Ovary (tissue), 10 donors: ENCODE measurements at places on chromosomes 2 and 18. TPM values are rescaled to one million over a fixed set of nuclear protein-coding genes. Genes with fewer than 3 reads are reported as not detected.

The TNS1 gene
- 391 TPM for total RNA-seq

The GAD1 gene
- total RNA-seq, result 0.23 TPM

DNA sequence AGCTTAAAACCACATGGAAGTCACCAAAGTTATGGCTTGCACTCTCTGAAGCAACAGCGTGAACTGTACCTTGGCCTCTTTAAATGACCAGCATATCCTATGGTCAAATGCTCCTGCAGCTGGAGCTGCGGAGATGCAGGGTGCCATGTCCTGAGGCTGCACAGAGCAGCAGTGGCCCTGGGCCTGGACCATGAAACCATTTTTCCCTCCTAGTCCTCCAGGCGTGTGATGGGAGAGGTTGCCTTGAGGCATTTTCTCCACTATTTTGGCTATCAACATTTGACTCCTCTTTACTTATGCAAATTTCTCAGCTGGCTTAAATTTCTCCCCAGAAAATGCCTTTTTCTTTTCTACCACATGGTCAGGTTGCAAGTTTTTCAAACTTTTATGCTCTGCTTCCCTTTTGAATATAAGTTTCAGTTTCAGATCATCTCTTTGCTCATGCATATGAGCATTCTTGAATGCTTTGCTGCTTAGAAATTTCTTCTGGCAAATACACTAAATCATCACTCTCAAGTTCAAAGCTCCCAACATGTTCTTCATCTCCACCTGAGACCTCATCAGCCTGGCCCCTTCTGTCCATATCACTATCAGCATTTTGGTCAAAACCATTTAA lies 82.9 kb upstream of the TMEFF2 start:
- no peaks in the 10 kb centered on the region for H3K27me3 ChIP-seq
- no peak for DNase-seq
- no peak overlapping the region for H3K27ac ChIP-seq
- no peaks in the 10 kb centered on the region for H3K4me1 ChIP-seq
- no peaks in the 10 kb centered on the region for H3K36me3 ChIP-seq

DNA sequence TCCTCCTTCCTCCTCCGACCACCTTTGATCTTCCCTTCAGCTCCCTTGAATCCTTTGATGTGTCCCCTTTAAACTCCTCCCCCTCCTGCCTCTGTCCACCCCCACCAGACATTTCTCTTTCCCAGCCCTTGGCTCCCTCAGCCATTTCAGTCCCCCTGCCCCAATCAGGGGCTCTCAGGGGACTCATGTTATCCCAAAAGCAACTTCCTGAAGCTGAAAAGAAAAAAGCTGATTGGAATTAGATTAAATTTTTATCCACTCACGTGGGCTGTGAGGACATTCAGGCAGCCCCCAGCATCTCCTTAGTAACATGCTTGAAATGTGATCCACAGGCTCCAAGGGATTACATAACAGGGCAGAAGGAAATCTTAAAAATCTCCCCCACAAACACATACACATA lies 81.3 kb downstream of the NEURL3 start:
- no peaks in the 10 kb centered on the region for H3K36me3 ChIP-seq
- no peaks in the 10 kb centered on the region for H3K4me1 ChIP-seq
- no peaks in the 10 kb centered on the region for H3K27me3 ChIP-seq
- no peak for DNase-seq
- no peak overlapping the region for H3K27ac ChIP-seq

- H3K27ac ChIP-seq, result no peak overlapping the region
- no peaks in the 10 kb centered on the region for H3K27me3 ChIP-seq
- no peak overlapping the region for H3K4me3 ChIP-seq
- no peak for DNase-seq
Observed at GRCh38 chr2:163191372-163191771, 352.8 kb upstream of the KCNH7 start.

The CD226 gene
- 1.0 TPM for total RNA-seq

The SLC30A3 gene
- total RNA-seq, result not detected

DNA sequence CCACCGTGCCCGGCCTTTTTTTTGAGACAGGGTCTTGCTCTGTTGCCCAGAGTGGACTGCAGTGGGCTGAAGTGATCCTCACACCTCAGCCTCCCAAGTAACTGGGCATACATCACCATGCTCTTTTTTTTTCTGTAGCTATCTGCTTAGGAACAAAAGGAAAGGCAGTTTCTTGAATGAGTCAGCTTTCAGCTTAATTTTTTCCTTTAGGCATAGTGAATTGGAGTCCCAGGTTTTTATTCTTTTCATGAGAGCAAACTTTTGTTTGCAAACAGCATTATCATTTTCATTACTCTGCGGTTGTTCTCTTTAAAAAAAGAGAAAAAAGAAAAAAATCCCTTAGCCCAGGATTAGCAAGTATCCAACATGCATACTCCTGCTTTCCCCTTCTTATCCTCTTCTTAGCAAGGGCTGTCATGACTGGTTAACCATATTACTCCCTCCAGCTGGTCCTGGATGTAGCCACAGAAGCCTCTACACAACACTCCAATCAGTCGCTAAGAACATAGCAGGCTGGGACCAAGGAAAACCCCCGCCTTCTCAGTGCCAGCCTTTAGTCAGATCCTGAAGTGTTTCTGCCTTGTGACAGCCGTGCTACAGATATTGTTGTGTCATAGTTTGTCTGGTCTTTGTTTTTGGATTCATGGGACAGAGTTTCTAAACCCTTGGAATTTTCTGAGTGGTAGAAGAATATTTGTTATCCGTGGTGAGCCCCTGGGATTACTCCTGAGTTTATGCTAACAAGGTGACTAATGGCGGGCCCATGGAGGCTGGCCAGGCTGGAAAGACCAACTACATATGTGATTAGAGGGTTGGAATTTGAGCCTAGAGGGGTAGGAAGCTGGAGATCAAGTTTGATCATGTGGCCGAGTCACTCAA lies 23.3 kb upstream of the ST3GAL5 start:
- H3K4me3 ChIP-seq, result no peak overlapping the region
- no peak overlapping the region for H3K27ac ChIP-seq
- no peaks in the 10 kb centered on the region for H3K27me3 ChIP-seq
- no peak for DNase-seq
- no peaks in the 10 kb centered on the region for H3K36me3 ChIP-seq

DNA sequence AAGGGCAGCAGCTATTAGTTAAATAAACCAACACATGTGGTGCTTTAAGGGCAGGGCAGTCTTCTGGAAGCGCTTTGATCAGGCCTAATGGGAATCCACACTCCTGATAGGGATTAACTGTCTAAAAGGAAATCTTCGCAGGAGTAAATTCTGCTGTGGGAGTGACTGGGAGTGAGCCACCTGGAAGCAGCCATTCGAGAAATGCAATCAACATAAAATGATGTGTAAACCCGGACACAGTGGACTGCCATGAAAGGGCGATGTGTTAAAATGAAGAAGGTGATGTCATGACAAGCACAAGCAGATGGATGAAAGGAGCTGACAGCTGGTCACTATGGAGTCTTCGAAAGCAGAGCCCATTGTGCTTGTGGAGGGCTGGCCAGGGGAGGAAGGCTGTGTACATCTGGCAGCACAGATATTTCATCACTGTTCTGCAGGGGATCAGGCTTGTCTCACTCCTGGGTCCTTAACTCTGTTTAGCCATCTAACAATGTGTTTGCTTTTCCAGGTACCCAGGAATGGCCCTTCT lies 24.8 kb upstream of the GALNT14 start:
- no peaks in the 10 kb centered on the region for H3K36me3 ChIP-seq
- H3K27me3 ChIP-seq, result no peaks in the 10 kb centered on the region

GRCh38 chr2:154170400-154170799 lies 298.7 kb downstream of the GALNT13 start:
- H3K4me3 ChIP-seq, result no peak overlapping the region
- no peak for DNase-seq
- no peaks in the 10 kb centered on the region for H3K4me1 ChIP-seq

The ARHGAP25 gene
- total RNA-seq, result 15.2 TPM

DNA sequence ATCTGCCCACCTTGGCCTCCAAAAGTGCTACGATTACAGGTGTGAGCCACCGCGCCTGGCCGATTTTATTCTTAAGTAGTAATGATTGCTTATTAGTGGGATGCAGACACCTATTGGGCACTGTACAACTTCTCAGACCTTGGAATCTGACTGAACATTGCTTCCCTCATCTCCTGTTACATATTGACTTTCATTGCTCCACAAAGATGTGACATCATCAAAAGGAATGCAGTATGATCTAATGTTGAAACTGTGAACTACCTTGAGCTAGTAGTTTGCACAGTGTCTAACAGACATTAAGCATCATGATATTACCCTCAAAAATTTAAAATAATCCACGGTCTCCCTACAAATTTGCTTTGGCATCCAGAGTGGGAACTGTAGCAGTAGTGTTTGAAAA lies 109.8 kb upstream of the SIX2 start:
- no peak overlapping the region for H3K4me3 ChIP-seq
- no peak overlapping the region for H3K27ac ChIP-seq
- no peak for DNase-seq
- H3K27me3 ChIP-seq, result no peaks in the 10 kb centered on the region
- no peaks in the 10 kb centered on the region for H3K4me1 ChIP-seq

DNA sequence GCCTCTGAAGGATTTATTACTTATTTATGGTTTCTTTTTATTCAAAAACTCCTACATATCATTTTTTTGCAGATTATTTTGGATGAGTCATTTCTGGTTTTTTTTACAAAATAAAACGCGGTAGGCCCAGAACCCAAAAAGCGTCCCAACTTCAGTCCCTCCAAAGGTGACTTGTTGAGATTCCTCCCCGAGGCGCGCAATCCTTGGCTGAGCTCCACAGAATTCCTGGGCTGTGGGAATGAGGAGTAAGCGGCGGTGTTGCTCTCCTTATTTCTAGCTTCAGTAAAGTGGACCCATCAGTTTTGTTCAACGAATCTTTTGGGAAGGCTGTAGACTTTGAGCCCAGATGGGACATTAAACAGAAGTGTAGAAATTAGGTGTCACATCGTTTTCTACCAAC lies 67.0 kb upstream of the RMP24 start:
- no peaks in the 10 kb centered on the region for H3K27me3 ChIP-seq
- DNase-seq, result no peak
- H3K27ac ChIP-seq, result no peak overlapping the region
- no peak overlapping the region for H3K4me3 ChIP-seq

The ADD2 gene
- 0.82 TPM for total RNA-seq

The ARHGAP28 gene
- 19.3 TPM for total RNA-seq

The CAVIN2 gene
- total RNA-seq, result 67.6 TPM

The MAL gene
- total RNA-seq, result 2.2 TPM

The ALPP gene
- 0.20 TPM for total RNA-seq

DNA sequence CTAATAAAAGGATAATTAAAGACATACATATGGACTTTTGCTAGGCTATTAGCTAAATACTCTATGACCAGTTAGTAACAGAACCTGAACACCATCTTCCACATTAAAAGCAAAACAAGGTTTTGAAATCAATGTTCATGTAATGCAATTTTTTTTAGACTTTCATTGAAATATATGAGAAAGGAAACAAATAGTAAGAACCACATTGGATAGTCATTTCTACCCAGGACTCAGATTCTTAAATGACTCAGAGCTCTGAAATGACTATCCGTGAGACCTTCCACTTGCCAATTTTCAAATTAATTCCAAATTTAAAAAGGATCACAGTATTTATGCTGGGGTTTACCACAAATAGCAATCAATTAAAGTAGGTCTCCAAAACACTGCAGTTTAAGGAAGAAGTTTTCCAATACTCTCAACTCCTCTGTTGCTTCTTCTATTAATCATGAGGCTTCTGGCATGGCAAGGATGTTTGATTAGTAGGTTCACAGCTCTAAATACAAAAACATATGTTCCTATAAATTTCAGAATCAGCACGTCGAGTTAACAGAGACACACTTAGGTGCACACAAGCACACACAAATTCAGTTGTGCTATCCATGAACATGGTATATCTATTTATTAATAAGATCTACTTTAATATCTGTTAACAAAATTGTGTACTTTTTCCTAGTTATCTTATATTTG lies 841.0 kb downstream of the RNF144A start:
- no peak overlapping the region for H3K27ac ChIP-seq
- no peaks in the 10 kb centered on the region for H3K36me3 ChIP-seq
- no peak for DNase-seq
- no peaks in the 10 kb centered on the region for H3K27me3 ChIP-seq
- H3K4me1 ChIP-seq, result no peaks in the 10 kb centered on the region

The ALK gene
- 0.24 TPM for total RNA-seq

- H3K4me3 ChIP-seq, result no peak overlapping the region
- H3K36me3 ChIP-seq, result no peaks in the 10 kb centered on the region
- H3K4me1 ChIP-seq, result no peaks in the 10 kb centered on the region
- H3K27me3 ChIP-seq, result no peaks in the 10 kb centered on the region
Observed at GRCh38 chr2:201018636-201019035, 52.8 kb downstream of the HYCC2 start.

The CYP1B1 gene
- 5.4 TPM for total RNA-seq

DNA sequence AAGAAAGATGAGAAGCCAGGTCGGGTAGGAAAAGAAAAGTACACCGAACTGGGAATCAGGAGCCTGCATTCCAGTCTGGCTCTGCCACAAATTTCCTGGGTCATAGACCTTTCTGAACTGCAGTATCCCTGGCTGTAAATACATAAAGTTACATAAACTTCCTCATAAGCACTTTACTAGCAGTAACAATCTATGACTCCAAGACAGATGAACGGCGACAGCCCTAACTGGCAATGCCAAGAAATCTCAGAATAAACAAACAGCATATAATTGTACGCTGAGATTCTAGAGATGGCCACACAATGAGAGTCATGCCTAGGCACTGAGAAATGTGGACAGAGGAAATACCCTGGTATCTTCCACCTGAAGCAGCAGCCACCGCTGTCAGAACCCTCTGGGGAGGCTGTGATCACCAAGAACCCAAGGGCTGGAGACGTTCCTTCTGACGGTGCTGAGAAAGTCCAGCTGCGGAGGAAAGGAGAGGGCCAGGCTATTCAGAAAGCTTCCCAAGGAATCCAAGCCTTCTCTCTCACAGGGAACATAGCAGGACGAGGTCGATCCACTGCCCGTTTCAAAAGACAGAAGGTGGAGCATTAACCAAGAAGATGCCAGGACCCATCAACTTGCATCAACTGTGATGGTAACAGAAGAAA lies 89.3 kb upstream of the SLC66A3 start:
- no peaks in the 10 kb centered on the region for H3K36me3 ChIP-seq
- H3K27me3 ChIP-seq, result no peaks in the 10 kb centered on the region
- no peak overlapping the region for H3K27ac ChIP-seq
- DNase-seq, result no peak

The DHRS9 gene
- 0.23 TPM for total RNA-seq

GRCh38 chr2:154194909-154195643 lies 323.4 kb downstream of the GALNT13 start:
- no peaks in the 10 kb centered on the region for H3K4me1 ChIP-seq
- H3K27me3 ChIP-seq, result no peaks in the 10 kb centered on the region
- H3K27ac ChIP-seq, result no peak overlapping the region
- no peak overlapping the region for H3K4me3 ChIP-seq
- DNase-seq, result no peak
- H3K36me3 ChIP-seq, result no peaks in the 10 kb centered on the region

The DYSF gene
- 16.5 TPM for total RNA-seq
